ENCODE measurements at places on chromosomes 3 and 15. TPM values are rescaled to one million over a fixed set of nuclear protein-coding genes. Genes with fewer than 3 reads are reported as not detected.
A peak's percentile ranks its signal among the peaks of the same experiment; 100 is the strongest.

Gene ZNF662
- total RNA-seq = 4.1 TPM

Gene ZMYND10
- total RNA-seq = 1.7 TPM

Gene COMMD4
- 119 TPM for total RNA-seq

Gene PAK6
- total RNA-seq = 17.7 TPM

Gene NR1I2
- 0.14 TPM for total RNA-seq

GRCh38 chr3:121748680-121749275, 763 bp downstream of the GOLGB1 start:
- no peak for DNase-seq

DNA sequence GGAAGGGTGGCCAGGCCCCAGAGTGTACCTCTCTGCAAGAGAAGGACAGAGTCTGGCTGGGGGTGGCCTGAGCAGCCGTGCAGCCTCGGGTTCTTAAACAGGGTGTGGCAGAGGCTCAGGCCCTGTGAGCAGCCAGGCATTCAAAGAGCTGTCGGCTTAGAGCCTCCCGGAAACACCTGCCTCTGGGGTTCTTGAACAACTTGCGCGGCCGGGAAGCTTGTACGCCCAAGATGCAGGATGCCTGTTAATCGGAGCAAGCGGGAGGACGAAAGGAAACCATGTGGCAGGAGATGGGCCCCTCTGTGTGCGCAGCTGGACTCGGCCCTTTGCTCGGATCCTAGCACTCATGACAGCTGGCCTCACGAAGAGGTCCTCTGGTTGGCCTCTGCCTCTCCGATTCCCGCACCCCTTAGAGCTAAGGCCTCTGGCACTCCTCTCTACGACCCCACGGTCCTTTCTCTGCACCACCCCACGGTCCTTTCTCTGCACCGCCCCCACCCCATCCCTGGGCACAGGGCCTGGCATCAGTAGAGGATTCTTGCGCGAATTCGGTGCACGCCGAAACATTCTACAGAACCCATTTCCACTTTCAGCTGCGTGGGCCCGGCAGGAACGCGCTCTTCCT, 23.9 kb upstream of the TXNRD3 start:
- DNase-seq = no peak

- DNase-seq = no peak
Measured at GRCh38 chr15:31151301-31152233, 50.0 kb upstream of the TRPM1 start.

DNA sequence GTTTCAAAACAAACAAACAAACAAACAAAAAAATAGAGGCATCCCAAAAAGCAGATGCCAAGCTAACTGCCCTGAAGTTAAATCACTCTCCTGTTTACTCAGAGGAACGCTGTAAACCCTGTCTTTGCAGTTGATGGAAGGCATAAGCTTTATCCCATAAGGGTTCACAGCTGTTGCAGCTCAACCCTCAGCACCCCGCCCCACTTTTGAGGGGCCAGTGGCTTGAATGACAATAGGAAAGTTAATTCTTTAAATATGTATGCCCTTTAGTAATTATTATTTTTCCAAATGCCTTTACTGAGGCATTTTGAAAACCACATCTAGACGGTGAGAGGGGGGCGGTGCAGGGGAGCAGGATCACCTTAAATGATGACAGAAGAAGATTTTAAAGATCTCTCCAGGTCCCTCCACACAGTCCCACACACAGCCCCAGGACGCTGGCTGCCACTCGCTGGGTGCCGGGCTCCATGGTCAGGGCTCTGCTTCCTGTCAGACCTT, 272.1 kb downstream of the FAM43A start:
- no peak for DNase-seq

GRCh38 chr15:96585484-96586386, 255.2 kb downstream of the NR2F2 start:
- no peak for DNase-seq

DNA sequence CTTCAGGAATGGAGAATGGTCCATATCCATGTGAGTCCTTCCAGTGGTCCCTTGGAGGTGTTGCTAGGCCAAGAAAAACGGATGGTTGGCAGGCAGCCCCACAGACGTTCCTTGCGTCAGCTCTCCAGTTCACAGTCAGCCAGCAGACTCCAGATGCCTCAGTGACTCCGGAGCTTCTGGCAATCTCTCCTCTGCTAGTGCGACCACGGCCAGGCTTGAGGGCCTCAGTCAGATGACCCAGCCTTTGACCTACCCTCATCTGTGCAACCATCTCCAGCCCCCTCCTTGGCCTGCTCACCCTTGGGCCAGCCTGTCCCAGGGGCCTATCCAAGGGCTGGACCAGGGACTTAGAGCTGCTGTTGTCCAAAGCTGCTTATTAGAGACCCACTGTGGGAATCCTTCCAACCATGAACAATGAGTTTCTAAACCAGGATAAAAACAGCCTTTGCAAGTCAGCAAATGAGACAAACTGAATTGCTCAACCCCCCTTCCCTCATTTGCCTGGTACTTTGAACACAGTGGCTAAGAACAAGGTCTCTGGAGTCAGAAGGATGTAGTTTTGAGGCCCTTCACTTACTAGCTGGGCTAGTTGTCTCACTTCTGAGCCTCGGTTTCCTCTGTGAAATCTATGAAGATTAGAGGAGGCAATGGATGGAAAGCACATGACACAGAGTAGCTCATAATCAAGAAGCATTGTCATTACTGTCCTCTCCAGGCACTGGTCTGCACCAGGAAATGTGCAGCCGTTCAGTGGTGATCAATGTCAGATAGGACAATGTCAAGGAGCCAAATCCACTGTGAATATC, 44.8 kb downstream of the ANP32A start:
- no peak for DNase-seq

DNA sequence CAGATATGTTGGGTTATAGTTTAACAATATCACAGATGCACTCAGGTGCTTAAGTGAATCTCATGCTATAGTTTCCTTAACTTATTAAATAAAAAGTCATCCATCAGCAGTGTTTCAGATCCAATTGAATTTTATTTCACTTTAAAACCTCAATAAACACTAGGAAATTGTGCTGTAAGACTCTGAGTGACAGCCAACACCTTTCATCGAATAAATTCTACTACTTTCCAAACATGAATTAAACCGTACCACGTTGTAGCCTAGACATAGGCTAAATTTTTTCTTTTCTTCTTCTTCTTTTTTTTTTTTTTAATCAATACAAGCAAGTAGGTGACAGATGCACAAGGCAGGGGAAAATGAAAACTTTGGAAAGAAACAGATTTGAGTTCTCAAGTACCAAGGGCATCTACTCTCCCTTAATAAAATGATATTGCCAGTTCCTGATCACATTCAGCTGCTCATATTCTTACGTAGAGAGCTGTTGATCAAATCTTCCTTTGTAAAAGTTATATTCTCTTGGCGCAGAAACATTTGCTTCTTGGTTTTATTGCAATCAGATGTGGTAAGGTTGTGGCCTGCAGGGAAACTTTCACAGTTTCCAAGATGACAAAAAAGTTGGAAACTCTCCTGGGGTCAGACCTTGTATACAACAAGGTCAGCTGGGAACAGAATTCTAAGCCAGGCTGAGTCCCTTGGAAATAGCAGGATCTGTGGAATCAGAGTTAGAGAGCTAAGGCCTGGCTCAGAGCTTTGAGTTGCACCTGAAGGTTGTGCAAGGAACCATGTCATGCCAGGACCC, 147.7 kb downstream of the CD47 start:
- no peak for DNase-seq

- DNase-seq = no peak
Measured at GRCh38 chr3:115657168-115657567, 33.9 kb downstream of the GAP43 start.

- no peak for DNase-seq
Measured at GRCh38 chr15:77060546-77060945, 10.4 kb downstream of the TSPAN3 start.

DNA sequence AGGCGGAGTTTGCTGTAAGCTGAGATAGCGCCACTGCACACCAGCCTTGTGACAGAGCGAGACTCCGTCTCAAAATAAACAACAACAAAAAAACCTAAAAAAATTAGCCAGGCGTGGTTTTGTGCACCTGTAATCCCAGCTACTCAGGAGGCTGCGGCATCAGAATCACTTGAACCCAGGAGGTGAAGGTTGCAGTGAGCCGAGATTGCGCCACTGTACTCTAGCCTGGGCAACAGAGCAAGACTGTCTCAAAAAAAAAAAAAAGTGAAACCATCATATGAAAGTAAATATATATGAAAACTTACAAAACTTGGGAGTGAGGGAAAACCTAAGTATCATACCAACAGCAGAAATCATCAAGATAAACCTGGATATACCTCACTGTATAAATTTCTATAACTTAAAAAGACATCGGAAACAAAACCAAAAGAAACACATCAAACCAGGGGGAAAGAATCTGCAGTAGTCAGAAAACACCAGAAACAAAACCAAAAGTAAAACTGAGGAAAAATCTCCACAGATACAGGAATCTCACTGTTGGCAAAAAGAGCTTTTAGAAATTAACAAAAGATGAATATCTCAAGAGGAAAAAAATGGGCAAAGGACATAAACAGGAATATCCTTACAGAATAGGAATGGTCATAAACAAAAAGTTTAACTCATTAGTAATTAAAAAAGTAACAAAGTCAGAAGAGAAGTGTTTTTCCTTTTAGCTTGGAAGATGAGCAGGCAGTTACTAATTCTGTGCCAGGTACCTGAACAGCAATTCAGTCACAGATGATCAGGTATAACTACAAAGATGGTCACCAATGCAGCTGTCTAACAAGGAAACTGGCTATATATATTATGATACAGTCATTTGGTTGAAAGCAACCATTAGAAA, 41.3 kb downstream of the ETV5 start:
- DNase-seq = no peak

DNA sequence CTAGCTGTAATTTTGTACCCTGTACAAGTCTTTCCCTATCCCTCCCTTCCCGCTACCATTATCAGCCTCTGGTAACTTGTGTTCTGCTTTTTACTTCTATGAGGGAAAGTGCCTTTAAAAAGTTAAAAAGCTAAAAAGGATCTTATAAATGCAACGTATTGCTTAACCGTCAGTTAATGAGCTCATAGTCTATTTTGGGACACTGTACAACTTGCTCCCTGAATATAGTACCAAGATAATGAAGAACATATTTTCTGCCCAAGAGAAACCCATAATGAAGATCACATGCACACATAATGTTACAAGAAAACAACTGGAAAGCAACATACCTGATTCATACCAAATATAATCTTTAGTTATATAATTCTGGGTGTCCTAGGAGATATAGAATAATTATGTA, 22.6 kb downstream of the ZIC1 start:
- no peak for DNase-seq

GRCh38 chr3:45367453-45367871, 20.9 kb upstream of the LARS2 start:
- peak; percentile 23 for DNase-seq

DNA sequence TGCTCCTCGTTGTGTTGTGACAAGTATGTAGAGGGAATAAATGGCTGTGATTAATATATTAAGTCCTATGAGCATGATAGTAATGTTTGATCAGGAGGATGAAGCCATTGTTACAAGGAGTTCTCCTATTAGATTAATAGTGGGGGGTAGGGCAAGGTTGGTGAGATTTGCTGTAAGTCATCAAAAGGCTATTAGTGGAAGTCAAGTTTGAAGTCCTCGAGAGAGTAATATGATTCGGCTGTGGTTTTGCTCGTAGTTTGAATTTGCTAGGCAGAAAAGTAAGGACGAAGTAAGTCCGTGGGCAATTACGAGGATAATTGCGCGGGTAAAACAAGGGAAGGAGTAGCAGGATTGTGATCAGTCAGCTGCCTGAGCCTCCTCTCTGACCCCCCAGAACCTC, 26.0 kb upstream of the BUB1B start:
- no peak for DNase-seq

DNA sequence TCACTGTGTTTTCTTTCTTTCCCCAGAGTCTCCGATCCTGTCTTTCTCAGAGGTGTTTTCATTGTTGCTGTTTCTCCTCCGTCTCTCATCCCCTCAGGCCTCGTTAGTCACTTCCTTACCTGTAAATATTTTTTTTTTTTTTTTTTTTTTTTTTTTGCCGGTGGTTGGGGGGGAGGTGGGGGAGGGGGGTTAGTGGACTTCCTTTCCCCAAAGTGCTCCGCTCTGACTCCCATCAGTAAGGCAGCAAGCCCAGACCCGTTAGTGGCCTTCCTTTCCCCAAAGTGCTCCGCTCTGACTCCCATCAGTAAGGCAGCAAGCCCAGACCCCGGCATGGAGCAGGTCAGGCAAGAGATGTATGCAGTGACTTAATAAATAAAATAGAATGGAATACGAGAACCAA, 97.1 kb upstream of the TNFAIP8L3 start:
- DNase-seq = no peak

DNA sequence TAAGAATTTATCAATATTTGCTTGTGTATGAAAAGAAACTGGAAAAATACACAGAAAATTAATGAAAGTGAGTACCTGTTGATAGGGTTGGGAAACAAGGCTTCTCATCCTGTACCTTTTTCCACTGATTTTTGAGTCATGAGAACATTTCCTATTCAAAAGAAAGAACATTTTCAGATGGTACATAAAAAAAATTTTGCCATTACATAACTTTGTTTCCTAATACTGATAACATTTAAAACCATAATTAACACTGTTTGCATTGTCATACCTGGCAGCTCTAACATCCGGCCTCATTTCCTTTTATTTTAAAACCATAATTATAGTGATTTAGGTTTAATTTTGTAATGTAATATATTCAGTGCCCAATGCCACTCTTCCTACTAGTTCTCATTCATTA, 11.7 kb downstream of the NKTR start:
- DNase-seq = no peak

- no peak for DNase-seq
Measured at GRCh38 chr15:22941179-22941578, 39.0 kb downstream of the CYFIP1 start.

DNA sequence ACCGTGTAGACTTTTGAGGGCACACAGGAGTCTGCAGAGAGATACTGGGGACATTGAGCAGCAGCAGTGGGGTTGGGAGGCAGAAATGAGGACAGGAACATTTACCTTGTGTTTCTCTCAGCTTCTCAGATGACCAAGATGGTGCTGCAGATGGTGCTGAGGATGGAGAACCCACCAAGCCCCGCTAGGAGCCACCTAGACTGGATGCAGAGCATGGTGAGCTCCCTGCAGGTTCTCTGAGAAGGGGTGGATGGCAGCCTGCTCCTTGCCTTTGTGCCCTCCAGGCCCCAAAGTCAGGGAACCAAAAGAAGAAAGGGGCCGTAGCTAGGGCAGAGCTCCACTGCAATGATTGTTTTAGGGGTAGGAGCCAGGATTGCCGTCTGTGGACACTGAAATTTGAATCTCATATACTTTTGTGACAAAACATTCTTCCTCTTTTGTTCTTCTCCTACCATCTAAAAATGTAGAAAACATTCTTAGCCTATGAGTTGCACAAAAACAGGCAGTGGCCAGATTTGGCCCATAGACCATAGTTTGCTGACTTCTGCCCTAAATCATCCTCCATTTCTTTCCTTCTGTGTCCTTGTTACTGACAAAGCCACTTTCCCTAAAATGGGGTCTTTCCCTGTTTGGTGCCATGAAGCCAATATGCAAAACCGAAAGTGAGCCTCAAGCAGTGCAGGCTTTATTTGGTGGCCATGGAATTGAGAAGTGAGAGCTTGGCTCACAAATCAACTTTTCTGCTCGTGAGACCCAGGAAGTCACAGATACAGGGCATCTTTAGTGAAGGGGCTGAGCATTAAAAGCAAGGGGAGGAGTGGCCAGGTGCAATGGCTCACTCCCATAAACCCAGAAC, 11.9 kb upstream of the MUC20 start:
- DNase-seq = no peak
